Stimulated activated CD4-positive, alpha-beta T cell treated with anti-CD3 and anti-CD28 coated beads, Interleukin-15, amount 100 ng/mL, for 1 hour (primary cell): ENCODE measurements at places on chromosomes 7 and 10.

DNA sequence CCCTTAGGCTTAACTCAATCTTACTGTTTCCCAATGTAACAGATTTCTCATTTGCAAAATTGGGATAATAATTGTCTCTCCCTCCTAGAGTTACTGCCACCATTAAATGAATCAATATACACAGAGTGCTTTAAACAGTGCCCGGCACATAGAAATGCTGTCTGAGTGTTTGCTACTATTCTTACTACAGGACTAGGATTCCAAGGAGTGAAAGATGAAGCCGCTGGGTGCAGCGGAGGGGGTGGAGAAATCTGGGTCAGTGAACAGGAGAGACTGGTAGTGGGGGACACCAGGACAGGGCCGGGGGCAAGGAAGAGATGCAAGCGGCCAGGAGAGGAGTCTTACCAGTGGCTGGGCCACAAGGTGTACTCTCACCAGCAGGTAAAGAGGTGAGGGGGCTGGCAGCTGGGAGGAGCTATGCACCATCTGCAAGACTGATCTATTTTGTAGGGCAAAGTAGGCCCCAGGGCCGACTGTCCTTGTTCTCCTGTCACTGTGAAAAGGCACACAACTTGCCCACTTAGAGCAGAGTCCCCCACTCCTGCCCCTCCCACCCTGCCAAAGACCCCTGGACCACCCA, 18.5 kb upstream of the PRRT4 start:
- no peak for DNase-seq

DNA sequence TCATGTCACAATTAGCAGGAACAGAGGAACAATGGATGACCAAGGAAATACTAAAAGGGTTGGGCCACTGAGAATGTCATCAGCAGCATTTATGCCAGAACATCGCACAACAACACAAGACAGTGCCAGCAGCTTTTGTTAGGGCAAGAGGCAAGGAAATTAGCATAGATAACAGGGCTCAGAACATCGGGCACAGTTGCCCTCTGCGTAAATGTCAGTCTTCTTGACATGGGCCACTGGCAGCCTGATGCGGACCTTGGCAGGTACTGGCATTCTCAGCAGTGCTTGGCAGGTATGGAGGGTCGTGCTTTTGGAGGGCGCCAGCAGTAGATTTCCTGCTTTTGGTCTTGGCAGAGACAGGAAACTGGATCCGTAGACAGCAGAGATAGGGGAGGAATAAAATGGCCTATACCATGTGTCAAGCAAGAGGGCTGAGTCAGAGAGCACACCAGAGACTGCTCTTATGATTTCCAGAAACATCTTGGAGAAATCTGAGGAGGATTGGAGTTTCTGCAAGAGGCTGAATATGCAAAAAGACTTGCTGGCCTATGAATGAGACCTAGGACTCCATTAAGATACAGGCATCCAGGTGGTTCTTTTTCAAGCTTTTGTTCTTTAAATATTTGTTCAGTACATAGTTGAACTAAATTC, 371.5 kb upstream of the MTPN start:
- no peak for DNase-seq

DNA sequence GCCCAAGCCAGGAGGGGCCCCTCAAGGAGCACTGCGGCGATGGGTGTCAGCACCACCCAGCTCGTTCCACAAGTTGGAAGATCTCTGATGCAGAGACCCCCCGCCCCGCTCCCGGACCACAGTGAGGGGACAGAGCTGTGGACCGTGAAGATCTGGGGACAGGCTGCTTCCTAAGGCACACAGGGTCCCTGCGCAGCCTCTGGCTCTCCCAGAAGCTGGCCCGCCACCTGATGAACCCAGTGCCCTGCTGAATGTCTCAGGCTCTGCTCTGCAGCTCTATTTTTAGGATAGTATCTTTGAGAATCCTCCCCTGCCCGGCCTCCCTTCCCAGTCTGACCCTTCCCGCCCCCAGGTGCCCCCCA, 29.7 kb downstream of the GBX1 start:
- no peak for DNase-seq

DNA sequence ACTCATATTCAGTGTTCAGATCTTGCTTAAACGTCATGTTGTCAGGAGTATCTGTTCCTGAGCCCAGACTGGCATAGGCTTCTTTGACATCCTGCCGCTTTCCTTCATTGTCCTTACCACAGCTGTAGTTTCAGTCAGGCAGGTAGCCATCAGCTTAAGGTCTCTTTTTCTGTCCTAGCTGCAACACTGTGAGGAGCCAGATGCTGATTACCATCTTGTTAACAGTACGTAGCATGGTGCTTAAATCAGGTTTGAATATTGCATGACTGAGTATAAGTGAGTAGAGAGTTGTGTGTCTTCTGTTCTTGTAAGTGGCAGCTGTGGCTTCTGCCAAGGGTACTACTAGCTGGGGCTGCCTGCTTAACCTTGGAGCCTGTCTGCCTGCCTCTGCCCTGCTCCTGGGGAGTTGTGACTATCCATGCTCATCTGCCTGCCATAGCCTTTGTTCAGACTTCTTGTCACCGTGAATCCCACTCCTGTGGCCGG, 92.6 kb downstream of the MAPK8 start:
- DNase-seq: no peak

GRCh38 chr7:80275192-80275605, 140.6 kb downstream of the GNAI1 start:
- DNase-seq: no peak

DNA sequence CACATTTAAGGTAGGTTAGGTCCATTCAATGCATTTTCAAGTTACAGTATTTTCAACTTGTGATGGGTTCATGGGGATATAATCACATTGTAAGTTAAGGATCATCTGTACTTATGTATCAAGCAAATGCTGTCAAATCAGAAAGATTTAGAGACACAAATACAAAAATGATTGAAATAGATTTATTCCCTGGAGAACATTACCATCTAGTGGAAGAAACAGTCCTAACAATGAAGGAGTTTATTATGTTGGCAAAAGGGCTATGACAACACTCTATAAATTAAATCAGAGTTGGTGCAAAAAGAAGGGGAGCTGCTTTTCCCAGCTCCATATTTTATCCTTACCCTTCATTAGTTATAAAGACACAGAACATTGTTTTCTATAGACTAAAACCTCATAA, 69.0 kb downstream of the PRSS58 start:
- no peak for DNase-seq

DNA sequence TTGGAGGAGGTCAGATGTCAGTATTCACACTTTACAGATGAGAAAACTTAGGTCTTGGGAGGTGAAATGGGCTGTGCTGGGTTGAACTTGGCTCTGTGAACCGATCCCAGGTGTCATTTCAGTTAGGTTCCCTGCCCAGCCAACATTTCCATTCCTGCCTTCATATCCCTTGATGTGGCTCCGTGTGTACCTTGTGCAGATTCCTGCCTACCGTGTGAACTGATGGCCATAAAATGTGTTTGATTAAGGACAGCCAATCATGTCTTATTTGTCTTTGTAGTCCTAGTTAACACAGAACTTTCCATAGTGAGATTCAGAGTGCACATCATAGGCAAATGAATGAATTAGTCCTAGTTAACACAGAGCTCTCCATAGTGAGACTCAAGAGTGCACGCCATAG, 101.0 kb upstream of the GATA3 start:
- DNase-seq: no peak

DNA sequence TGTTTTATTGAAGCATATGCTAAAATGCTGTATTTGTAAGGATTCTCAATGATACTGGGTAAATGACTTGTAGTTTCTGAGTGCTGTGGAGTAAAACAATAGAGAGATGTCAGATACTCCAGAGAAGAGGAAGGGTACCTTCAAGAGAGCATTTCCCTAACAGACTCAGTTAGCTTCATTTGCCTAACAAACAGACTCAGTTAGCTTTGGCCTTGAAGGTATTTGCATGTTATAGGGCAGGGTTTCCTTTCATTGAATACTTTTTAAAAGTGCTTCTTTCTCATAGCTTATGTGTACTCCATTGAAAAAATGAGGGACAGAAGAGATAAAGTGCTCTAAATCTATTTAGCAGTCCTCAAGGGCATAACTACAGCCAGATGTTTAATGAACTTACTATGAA, 101.8 kb downstream of the CHN2 start:
- DNase-seq: no peak

DNA sequence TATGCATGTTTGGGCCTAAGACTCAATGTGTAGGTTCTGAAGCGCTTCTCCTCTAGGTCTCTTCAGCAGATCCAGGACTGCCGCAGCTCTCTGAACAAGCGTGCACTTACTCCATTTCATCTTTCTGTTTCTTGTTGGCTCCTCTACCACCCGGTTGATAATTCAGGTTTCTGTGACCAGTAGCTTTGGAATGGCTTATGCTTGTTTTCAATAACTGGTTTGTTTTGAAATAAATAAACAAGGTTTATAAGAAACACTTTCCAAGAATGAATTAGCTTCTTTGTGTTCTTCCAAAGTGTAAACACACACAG, 1.5 kb downstream of the MDFIC start:
- DNase-seq: no peak

- no peak for DNase-seq
Observed at GRCh38 chr10:65602182-65602865, 1323.5 kb upstream of the LRRTM3 start.

GRCh38 chr10:86267286-86268195, 99.1 kb downstream of the GRID1 start:
- DNase-seq: no peak

- no peak for DNase-seq
Observed at GRCh38 chr10:118370499-118370898, 28.4 kb upstream of the FAM204A start.

DNA sequence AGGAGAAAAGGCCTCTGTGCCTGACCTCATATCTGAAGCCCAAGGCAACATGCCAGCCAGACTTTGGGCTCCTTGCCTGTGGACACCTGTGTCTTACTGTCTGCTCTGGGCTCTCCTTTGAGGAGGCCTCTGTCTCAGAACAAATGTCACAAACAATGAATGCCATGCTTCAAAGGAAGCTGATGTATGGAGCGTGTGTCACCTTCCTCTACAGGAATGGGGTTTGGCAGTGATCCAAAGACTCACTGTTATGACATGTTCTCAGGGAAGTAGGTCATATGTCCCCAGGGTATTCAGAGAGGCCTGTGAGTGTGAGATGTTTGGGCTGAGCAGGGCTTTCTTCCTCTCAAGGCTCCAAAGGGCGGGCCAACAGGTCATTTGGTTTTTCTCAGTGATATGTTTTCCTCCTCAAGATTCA, 38.4 kb downstream of the PTPRE start:
- no peak for DNase-seq

GRCh38 chr7:3998060-3998459, 684.0 kb upstream of the FOXK1 start:
- DNase-seq: no peak

DNA sequence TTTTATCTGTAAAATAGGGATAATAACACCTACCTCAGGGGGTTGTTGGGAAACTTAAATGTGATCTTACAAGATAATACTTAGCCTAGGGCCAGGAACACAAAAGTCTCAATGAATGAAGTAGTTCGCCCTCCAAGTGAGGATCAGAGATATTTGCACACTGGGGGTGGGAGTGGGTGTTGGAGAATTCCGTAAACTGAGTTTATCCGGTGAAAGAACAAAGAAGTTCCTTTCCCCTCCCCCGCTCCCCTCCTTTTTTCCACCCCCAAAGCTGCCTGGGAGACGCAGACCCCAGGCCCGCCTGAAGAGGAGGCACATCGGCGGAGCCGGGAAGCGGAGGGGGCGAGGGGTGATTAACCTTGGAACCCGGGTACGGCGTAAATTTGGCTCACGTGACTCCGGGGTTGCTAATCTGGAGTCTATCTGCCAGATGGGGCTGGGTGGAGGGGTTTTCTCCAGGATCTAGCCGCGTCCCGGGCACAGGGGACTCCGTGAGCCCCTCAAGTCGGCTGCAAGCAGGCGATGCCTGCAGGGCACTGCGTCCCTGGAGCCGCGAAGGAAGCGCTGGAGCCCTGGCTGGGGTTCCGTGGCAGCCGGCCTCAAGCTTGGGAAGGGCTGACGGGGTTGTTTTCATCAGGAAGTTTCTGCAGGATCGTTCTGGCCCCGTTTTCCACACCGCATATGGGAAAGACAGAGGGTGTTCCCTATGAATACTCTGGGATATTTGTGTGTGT, 1.4 kb upstream of the PODXL start:
- DNase-seq: no peak

DNA sequence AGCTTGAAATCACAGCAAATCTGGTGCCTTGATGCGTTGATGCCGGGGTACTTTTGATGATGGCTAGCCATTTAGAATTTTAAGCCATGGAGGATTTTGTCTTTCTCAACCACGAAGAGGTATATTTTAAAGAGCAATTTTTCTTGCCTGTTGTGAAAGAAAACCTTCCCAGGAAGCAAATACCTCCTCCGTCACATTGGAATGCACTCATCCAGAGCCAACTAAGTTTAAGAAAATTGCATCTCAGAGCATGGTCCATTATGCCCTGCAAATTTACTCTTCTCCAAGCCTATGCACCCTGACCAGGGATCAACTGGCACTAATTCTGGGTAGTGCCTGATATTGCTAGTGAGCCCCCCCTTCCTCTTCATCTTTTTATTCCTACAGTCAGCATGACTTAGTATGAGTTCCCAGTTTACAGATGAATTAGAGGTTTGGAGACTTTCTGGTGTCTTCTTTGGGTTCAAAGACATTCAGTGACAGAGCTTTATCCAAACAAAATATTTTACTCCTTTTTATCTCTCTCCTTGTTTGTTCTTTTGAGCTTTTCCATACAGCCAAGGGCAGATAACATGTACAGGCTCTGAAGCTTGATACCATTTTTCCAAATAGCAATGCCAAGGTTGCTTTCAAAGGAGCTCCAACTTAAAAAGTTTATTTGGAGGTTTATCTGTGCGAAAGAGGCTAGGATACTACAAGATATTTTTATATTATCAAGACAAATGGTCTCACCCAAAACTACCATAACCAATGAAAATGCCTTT, 56.6 kb upstream of the ANK3 start:
- DNase-seq: no peak

GRCh38 chr7:519484-520390, at the start of gene PDGFA:
TSS of gene PDGFA (minus strand) at chr7:519846. CDS start at chr7:519001, 845 bp downstream.
- DNase-seq: no peak

DNA sequence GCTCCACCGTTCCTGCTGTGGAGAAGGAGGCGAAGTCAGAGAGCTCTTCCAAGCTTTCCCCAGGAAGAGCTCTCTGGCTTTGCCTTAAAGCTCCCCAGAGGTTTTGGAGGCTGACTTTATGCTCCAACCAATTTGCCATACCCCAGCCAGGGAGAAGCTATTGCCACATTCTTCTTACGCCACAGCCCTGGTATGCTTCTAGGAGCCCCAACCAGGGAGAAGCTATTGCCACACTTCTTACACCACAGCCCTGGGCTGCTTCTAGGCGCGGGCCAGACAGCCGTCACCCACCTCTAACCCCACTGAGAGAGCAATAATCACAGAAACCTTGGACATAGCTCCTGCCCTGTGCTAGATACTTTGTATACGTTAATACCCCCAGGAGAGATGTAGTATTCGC, 951 bp downstream of the ELOVL3 start:
- no peak for DNase-seq

DNA sequence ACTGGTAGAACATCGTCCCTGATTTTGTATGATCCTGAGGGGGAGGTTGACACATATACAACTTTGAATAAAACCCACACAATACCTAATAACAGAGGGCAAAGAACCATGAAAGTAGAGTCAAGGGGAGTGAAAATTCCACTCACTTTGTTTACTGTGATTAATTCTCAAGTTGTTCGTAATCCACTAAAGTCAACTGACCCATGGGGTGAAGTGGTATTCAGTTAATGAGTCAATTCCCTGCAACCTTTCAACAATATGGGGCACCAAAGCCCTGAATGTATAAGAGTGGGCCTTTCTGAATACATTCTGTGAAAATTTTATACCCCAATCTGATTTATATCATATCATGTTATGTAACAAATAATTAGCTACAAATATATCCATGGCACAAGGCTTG, 39.0 kb upstream of the C10orf67 start:
- DNase-seq: no peak
